A375 (cell line): ENCODE measurements at places on chromosomes 7 and 10. TPM values are rescaled to one million over a fixed set of nuclear protein-coding genes. Genes with fewer than 3 reads are reported as not detected.

Gene ITPRID1
- not detected in 2 replicates for total RNA-seq

Gene FBXO24
- total RNA-seq: 0.69 and 3.8 TPM in 2 replicates

Gene CCSER2
- 12.1 and 23.1 TPM in 2 replicates for total RNA-seq

Gene C7orf33
- not detected in 2 replicates for total RNA-seq

Gene TRPV6
- total RNA-seq: 0.11 TPM in 1 of 2 replicates, not detected in the other

Gene AKR1C3
- total RNA-seq: 10.6 and 12.9 TPM in 2 replicates

Gene SPDYE8
- not detected in 2 replicates for total RNA-seq

Gene EBLN1
- not detected in 2 replicates for total RNA-seq
